Activated effector memory CD4-positive, alpha-beta T cell treated with anti-CD3 and anti-CD28 coated beads, Interleukin-2, amount 50 U/mL, for 16 hours (primary cell): ENCODE measurements at places on chromosomes 7 and 10.

DNA sequence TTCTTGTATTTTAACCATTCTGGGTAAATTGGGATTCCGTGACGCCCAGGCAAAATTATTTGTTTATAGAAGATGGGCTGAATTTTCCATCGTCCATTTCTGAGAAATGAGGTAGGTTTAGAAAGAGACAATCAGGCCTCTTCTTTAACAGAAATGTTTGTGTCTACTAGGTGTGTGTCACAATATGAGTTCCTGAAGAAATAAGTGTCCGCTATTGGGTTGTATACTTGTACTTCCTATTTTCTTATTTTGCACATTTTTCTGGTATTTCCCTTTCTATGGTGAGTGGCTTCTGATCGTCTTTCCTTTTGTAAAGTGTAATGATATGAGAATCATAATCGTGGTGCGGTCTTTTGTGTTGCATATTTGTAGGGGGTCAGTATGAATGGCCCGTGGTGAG lies 83.9 kb downstream of the TCF7L2 start:
- DNase-seq: no peak

DNA sequence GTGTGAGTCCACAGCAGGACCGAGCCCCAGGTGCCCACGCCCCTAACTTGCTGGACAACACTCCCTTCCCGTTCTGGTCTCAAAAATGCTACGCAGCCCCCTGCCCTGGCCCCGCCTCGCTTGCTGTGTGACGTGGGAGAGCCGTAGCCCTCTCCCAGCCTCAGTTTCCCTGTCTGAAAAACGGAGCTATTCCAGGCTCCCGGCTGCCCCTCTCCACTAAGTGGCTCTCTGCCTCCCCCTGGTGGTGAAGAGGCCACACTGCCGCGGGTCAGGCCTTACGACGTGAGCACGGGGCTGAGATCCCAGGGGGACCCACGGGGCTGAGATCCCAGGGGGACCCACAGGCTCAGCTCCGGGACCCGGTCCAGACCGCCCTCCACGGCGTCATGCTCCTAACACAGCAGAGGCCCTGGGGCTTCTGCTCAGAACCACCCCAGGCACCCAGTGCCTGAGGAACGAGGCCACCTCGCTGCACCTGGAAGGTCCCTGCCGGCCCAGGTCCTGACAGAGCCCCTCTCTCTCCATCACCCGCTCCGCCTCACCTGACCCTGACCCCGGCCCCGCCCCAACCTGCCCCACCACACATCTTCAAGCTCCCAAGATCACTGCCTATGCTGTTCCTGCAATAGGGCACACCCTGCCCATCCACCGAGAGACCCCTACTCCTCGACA lies 26.7 kb downstream of the MICALL2 start:
- peak; percentile 94 for DNase-seq

DNA sequence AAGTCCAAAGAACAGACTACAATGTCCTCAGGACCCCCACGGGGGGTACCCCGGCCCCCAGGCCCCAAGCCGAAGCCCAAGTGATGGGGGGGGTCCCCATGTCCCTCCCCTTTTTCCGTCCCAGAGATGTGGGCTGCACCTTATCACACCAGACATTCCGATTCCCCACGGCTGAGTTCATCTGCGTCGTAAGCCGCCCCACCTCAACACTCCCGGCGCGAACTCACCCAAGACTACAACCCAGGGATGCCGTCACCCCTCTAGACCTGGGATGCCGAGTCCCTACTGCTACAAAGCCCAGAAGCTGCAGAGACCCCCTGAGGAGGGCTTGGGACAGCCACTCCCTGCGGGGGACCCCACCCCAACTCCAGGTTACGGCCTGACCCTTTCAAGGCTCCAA lies 14.5 kb downstream of the PDGFA start:
- no peak for DNase-seq

DNA sequence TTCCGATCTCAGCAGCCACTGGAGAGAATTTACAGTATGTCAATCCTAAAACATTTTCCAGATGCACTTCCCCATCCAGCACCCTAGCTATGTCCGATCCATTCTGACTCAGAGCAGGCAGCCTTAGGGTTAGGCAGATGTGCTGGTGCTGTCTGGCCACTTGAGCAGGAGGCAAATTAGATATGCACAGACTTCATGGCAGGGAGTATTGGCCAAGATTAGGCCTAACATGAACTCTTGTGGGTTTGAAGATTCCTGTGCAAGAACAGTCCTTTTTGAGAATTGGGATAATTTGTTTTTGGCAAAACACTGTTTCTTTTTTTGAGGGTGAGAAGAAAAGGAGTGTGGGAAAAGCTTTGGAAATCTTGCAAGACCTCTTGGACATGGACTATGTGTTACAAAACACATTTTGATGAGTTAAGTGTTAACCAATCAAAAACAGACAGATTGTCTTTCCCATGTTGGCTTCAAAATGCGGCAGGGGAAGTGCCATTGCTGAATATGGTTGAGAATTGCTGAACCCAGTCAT lies 218.6 kb upstream of the INHBA start:
- DNase-seq: no peak

DNA sequence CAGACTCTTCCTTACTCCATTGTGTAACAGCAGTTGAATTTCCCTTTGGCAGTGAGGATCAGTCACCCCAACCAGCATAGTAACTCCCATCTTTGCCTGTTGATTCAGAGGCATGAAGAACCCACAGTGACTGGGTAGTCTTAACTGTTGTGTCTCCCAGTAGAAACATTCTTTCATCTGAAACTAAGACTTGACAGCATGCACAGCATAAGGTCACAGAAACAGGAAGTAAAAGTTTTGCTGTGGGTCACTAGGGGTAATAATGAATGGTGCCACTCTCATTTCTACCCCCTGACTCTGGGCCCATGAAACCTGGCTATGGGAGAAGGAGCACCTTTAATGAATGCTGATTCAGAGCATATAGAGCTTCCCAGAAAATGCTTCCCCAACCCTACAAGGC lies 8.3 kb upstream of the FRMPD2 start:
- DNase-seq: no peak

DNA sequence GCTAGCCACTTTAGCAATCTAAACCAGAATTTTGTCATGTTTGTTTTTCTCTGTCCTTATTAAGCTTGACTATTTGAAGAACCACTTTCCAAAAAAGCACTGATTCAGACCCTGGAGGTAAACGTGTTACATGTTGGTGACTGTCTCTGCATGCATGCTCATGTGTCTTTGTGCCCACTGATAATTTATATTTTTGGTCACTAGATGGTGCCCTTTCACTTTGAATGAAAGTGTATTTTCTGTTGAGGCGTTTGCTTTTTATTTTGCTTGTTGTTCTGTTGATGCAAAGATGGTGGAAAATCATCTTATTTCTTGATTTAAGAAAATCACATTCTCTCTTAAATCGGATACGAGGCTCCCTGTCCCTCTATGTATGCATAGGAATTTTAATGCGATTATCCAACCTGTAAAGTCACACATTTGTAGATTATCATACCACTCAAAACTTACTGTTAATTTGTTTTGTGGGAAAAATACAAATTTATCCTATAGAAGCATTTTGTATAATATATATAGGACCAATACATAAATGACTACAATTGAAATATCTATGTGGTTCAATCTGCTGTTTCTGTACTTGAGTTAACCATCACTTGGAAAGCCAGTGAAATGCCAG lies 269.3 kb downstream of the BICC1 start:
- DNase-seq: no peak

DNA sequence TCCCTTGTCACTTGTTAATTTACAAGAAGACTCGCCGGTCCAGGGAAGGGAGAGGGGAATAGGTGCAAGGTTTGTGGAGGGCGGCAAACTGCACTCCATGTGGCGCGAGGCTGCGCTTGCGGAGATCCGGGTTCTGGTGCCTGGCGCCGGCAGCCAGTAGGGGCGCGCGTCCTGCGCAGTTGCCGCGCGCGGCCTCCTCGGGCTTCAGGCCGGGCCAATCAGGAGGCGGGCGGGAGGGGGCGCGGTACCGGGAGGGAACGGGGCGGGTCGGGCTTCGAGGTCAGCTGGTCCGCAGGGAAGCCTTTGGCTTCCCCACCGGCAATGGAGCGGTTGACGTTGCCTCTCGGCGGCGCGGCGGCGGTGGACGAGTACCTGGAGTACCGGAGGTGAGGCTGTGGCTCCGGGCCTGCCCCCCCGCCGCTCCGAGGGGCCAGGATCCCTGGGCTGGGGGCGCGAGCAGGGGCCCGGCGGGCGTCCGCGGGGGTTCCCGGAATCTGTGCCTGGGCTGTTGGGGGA lies at the start of gene FAM221A:
TSS of gene FAM221A (plus strand) at position 302 of the 516 bp plus-strand sequence. CDS start at position 322, 20 bp downstream.
- peak; percentile 94 for DNase-seq

- DNase-seq: no peak
Observed at GRCh38 chr10:102775935-102776669, 32.4 kb downstream of the WBP1L start.

- DNase-seq: peak; percentile 72
Observed at GRCh38 chr7:127504715-127505114, 80.7 kb downstream of the GCC1 start.

DNA sequence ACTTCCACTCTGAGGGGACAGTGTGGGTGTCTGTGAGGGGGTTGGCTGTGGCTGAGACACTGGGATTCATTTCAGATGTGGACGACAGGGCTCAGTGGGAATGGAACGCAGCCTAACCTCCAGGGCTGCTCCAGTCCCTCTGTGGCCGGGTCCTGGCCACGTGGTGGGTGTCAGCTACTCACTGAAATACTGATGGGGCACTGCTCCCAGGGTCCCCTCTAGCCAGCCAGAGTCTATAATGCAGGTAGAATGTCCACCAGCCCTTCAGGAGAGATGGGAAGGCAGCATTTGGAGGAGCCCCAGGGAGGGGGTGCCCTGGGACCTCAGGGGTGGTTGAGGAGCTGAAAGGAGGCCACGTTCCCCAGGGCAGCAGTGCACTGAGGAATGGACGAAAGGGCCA lies 87.2 kb upstream of the LANCL2 start:
- no peak for DNase-seq
